Activated naive CD8-positive, alpha-beta T cell treated with anti-CD3 and anti-CD28 coated beads, Interleukin-2, amount 10 ng/mL, durations not matched to agents 7 days and 5 days (primary cell): ENCODE measurements at places on chromosomes 5 and 9.

DNA sequence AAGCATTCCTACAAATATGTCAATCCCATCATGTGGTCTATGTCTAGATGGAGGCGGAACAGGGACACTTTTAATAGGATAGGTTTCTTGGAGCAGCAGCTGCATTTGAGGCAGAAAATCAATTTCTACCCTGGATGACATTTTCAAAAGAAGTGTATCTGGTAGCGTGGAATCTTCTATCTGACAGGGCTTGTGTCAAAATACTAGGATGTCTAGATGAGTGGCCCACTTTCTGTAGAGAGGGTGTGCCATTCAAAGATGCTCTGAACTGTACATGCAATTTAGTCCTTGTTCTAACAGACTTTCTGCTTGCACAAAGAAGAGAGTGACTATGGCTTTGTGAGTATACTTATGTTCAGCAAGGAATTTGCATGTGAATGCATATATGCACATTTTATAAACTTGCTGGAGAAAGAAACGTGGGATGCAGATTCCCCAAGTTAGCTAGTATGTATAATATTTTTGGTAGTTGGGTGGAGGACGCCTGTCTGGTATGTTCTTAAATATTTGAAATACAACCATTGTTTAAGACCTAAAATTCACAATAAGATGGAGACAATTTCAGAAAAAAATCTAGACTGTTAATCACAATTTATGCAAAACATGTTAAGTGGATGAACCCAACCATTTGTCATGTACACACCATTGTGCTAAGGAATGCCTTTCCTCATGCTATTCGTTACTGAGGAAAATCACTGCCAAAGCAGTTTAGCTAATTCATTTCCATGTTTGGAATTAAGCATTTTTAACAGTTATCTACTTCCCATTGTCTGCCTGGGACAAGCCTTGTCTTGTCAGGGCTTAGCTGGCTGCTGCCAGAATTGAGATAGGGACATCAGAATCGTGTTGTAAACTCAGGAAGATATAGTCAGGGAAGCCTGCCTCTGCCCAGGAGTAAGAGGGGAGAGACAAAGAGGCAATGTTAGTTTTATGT, 129.1 kb upstream of the MEF2C start:
- no peaks in the 10 kb centered on the region for H3K4me1 ChIP-seq
- H3K4me3 ChIP-seq: no peak overlapping the region
- H3K36me3 ChIP-seq: no peaks in the 10 kb centered on the region
- no peaks in the 10 kb centered on the region for H3K27me3 ChIP-seq
- H3K27ac ChIP-seq: no peak overlapping the region

GRCh38 chr5:81909677-81910076, 62.1 kb upstream of the ATG10 start:
- no peak overlapping the region for H3K4me3 ChIP-seq
- H3K4me1 ChIP-seq: no peaks in the 10 kb centered on the region
- H3K27me3 ChIP-seq: no peaks in the 10 kb centered on the region

DNA sequence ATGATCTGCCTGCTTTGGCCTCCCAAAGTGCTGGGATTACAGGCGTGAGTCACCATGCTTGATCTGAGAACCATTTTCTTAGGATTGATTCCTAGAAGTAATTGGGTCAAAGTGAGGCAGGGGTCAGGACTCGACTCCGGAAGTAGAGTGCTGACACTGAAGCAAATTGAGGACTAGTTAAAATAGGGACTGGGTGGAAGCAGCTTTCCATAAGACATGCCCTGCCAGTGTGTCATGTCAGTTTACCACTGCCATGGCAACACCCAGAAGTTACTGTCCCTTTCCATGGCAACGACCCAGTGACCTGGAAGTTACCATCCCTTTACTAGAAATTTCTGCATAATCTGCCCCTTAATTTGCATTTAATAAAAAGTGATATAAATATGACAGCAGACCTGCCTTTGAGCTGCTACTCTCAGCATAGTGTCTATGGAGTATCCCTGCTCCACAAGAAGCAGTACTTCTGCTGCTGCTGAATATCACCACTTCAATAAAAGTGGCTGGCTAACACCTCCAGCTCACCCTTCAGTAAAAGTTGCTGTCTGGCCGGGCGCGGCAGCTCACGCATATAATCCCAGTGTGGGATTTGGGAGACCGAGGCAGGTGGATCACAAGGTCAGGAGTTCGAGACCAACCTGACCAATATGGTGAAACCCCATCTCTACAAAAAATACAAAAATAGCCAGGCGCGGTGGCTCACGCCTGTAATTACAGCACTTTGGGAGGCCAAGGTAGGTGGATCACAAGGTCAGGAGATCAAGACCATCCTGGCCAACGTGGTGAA, 47.8 kb upstream of the JADE2 start:
- peaks cover 2% of the 10 kb centered on the region for H3K27me3 ChIP-seq
- no peak for DNase-seq
- no peak overlapping the region for H3K27ac ChIP-seq

GRCh38 chr5:39131210-39132127, 57.3 kb upstream of the RICTOR start:
- H3K36me3 ChIP-seq: peaks cover 54% of the 10 kb centered on the region
- H3K27ac ChIP-seq: peak overlapping the region; percentile 2
- DNase-seq: no peak
- H3K27me3 ChIP-seq: no peaks in the 10 kb centered on the region

DNA sequence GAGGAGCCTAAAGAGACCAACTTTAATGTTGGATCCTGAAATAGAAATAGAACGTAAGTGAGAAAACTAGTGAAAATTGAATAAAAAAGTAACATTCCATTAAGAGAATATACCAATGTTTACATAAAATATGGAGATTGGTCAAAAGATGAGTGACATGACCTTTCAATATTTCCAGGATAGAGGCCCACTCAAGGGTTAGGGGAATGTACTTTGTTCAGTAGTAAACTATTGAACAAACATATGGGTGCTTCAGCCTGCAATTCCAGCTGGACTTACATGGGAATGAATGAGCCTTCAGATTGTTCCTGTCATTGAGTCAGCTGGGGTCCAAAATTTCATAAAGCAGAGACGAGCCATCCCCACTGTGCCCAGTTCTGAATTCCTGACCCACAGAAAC, 371.7 kb upstream of the POU5F2 start:
- H3K27ac ChIP-seq: no peak overlapping the region
- H3K27me3 ChIP-seq: no peaks in the 10 kb centered on the region
- H3K36me3 ChIP-seq: peaks cover 15% of the 10 kb centered on the region
- DNase-seq: no peak
- no peak overlapping the region for H3K4me3 ChIP-seq

- H3K36me3 ChIP-seq: peaks cover 40% of the 10 kb centered on the region
- H3K27me3 ChIP-seq: no peaks in the 10 kb centered on the region
- H3K4me1 ChIP-seq: peaks cover 48% of the 10 kb centered on the region
- no peak overlapping the region for H3K4me3 ChIP-seq
- no peak for DNase-seq
Observed at GRCh38 chr5:56615361-56616153, 199.8 kb upstream of the MAP3K1 start.

DNA sequence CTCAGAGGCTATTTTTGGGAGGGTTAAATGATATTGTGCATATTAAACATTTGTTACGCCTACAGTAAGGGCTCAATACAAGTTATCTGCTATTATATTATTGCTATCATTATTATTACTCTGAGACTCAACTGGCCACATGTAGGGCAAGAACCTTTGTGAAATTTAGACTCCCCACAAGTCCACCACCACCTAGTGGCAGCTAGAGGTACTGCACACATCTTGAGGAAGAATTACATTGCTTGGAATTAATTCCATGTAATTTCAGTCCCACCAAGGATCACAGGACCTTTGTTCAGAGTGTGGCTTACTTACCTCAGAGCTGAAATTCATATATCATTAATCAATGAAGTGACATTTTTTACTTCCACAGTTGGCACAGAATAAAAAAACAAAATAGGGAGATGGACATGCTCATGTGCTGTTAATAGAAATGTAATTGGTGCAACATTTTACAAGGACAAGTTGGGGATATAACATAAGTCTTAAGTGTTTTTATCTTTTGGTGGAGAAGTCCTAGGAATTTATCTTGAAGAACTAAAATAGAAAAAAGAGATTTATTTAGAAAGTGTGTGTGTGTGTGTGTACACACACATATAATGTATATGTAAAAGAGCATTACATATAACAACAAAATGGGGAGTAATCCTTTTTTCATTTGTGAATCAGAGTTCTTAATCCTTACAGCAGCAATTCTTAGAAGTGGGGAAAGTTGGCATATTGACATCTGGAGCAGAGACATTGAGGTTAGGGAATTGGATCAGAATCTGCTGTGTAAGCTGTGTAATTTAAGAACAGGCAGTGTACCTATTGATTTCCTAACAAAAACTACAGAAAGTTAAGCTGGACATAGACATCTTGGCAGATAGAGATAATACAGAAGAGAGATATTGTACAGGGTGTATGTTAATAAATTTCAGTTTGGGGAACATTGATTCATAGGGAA, 11.2 kb downstream of the MSANTD3 start:
- no peaks in the 10 kb centered on the region for H3K4me1 ChIP-seq
- H3K36me3 ChIP-seq: peaks cover 4% of the 10 kb centered on the region
- no peaks in the 10 kb centered on the region for H3K27me3 ChIP-seq
- DNase-seq: peak; percentile 35
- H3K27ac ChIP-seq: no peak overlapping the region
- no peak overlapping the region for H3K4me3 ChIP-seq

GRCh38 chr5:19874811-19875210, 113.2 kb downstream of the CDH18 start:
- H3K4me1 ChIP-seq: no peaks in the 10 kb centered on the region
- no peak overlapping the region for H3K27ac ChIP-seq

DNA sequence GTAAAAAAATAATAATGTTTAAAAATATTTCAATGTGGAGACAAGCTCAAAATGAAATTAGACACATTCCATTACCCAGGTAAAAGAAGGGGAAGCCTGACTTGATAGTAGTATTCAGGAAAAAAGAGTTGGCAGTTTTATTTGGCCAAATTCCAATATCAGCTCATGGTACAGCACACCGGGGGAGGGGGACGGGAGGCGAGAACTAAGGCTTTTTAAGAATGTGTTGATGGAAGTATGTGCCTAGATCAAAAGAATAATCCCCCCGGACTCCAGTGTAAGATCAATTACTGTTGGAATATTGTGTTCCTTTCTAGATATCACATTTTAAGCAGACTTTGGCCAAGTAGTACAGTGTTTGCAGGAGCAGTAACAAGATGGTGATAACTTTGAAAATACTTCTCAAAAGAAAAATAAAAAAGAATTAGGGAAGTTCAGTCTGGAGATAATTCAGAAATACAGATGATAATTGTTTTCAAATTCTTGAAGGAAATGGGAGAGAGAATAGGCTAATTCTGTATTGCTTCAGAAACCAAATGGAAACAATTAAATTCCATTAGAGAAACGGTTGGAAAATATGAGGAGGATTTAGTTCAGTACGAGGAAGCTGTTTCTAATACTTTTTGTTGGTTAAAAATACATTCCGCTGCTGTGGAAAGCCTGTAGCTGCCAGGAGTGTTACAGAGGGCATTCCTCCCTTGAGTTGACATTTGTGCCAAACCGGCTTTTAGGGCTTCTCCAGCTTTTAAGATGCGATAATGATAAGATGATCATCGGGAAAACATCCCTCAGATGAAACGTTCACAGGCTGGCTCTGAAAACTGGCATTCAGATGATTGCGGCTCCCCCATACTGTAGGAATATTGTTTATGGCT, 98.1 kb upstream of the ERBIN start:
- H3K27ac ChIP-seq: no peak overlapping the region
- H3K36me3 ChIP-seq: peaks cover 10% of the 10 kb centered on the region
- H3K4me1 ChIP-seq: peaks cover 20% of the 10 kb centered on the region
